Cerebellar nuclear complex (tissue), 1 donor: ENCODE measurements at places on chromosomes 2 and 18.

GRCh38 chr2:16623564-16624435 lies 41.8 kb downstream of the CYRIA start:
- no peak for DNase-seq

- no peak for DNase-seq
These were observed 87.8 kb downstream of the RRM2 start for GRCh38 chr2:10210336-10210735.

GRCh38 chr2:189536830-189537229 lies 43.8 kb downstream of the SLC40A1 start:
- DNase-seq: no peak

DNA sequence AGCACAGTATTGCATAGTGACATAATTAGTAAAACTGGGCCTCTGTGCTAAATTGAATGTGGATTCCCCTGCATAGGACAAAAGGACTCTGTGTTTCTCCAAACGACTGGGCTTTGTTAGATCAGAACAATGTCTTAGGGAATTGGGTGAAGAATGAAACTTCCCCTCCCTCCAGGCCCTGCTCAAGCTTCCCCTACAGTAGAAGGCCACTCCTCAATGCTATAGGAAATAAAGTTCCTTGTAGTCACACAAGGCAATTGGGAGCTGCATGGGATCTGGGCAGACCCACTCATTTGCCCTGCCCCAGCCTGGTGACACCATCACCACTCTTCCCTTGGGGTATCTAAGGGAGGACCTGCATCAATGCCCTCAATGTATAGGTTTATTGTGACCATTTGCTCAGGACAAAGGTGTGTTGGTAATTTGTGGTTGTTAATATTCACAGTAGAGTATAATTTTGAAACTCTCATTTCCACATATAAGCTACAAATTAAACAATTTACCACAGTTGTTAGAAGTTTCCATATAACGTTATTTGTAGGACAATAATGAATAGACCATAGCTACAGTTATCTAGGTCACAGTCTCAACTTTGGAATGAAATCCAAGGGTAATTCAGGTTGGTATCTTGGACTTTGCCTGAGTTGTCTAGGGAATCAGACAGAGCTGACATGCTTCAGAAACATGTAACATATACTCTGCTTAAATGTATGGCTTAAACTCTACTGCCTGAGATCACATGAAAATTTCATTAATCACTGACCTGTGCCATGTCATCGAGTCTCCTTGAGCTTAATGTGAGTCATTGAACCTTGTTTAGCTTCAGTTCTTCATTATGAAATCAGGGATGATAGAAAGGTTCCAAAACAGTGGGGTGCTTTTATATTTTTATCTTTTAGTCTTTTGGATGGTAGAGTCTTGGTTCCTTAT lies 64.8 kb upstream of the DARS1 start:
- no peak for DNase-seq

- DNase-seq: no peak
These were observed 683 bp upstream of the DNAJC27 start for GRCh38 chr2:24972315-24972961.

GRCh38 chr2:154699575-154699930 lies 1.1 kb downstream of the KCNJ3 start:
- DNase-seq: peak; percentile 21

DNA sequence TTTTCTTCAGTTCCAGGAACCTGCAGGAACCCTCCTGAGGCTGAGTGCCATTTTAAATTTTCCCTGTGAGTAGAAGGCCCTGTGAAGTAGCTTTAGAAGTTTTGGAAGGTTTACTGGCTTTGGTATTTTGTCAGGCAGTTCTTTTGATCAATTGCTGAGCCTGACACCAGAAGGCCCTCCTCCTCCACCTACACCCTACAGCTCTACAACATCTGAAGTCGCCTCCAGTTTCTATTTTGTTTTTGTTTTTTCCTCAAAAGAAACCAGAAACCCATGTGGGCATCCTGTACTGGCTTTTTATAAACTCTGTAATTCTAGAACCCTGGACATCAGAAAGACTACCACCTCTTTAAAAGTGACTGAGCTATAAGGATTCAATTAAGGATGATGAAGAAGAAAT lies 153.7 kb downstream of the NRXN1 start:
- no peak for DNase-seq

- no peak for DNase-seq
These were observed 467.2 kb downstream of the LRRTM4 start for GRCh38 chr2:77054938-77055337.

DNA sequence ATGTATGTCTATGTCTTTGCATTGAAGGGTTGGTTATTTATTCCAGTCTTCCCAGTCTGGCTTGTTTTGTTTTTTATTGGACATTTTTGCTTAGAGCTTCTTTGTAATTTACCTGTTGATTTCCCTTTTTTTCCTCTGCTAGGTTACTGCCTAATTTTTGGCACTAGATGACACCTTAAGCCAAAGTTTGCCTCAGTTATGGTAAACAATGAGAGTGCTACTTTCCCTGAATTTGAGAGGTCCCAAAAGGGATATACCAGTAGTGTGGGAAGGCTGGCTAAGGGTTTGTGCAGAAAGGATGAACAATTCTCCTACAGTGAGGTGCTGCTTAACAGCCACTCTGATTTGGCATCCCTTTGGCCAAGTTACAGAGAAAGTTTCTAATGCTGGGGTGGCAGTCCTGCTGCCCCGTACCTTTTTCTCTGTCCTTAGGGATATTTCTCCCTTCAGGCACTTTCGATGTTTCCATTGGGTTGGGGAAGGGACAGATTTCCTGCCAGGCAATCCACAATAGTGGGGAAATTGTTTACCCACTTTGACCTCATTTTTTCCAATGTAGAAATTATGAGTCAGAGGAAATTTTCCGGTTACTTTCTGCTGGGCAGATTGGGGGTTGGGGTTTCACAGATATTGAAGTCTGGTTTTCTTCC lies 354.9 kb downstream of the PTPRM start:
- DNase-seq: no peak

- DNase-seq: no peak
These were observed 618.3 kb upstream of the SETBP1 start for GRCh38 chr18:44062345-44062744.

- no peak for DNase-seq
These were observed 37.3 kb downstream of the DIPK1C start for GRCh38 chr18:74419761-74420160.

- no peak for DNase-seq
These were observed 28.2 kb downstream of the SOX11 start for GRCh38 chr2:5720426-5720825.

DNA sequence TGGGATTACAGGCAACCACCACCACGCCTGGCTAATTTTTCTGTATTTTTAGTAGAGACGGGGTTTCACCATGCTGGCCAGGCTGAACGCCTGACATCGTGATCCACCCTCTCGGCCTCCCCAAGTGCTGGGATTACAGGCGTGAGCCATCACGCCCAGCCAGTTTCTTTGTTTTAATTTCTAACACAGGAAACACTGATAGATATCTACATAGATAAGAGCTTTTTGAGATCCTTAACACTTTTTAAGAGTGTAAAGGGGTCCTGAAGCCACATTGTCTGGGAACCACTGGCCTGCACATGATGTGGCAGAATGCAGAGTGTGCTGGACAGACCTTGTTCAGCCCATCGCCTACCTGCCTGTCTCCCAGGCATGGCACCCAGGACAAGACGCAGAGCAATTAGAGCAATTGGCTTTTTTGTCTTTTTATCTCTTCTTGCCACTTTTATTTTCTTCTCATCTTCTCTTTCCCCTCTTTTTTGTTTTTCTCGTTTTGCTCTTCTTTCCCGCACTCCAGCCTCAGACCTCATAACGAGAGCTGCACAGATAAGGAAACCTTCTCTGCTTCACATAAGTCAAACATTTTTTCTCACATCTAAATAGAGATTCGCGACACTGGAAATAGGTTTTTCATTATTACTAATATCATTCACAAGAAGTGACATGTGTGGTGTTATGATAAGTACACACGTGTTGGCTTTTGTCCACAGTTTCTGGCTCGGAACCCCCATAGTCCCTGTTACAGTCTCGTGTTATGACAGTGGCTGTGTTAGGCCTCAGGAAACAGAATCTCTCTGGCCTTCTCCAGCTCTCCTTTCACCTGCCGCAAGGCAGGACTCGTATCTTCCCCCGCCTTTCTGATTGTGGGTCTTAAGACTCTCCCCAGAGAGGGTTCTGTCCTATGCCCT lies 25.2 kb upstream of the GPR55 start:
- DNase-seq: no peak

DNA sequence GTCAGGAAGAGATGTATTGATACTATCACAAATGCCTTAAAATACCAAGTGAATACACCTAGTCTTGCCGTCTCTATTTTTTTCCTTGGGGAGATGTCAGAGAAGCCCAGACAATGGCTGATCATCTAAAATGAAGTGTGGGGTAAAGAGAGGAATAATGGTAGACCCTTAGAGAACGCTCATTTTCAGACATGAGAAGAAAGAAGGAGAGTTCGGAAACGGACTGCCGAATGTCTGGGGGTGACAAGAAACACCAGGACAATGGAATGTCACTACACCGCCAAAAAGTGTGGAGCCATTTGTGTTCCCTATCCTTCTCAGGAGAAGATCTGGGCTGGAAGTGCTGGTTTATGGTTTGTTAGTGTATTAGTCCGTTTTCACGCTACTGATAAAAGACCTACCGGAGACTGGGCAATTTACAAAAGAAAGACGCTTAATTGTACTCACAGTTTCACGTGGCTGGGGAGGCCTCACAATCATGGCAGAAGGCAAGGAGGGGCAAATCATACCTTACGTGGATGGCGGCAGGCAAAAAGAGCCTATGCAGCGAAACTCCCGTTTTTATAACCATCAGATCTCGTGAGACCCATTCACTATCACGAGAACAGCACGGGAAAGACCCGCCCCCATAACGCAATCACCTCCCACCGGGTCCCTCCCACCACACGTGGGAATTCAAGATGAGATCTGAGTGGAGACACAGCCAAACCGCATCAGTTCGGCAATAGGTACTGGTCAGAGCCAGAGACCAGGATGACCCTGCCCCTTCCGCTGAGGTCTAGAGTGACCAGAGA lies 743.7 kb downstream of the GALR1 start:
- no peak for DNase-seq

GRCh38 chr18:49444581-49444980 lies 15.9 kb downstream of the DYM start:
- no peak for DNase-seq

DNA sequence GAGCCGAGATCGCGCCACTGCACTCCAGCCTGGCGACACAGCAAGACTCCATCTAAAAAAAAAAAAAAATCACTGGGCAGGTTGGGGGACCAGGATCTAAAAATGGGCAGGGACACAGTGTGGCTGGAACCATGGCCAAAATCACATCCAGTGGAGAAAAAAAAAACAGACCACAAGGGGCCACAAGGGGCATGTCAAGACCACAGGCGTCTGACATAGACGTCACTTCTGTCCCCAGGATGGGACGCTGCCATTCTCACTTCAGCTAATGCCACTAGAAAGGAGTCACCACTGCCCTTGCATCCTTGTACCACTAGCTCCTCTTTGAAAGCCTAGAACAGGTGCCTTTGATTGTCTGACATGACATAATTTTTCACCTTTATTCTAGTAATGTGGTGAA lies 2.5 kb upstream of the POMC start:
- DNase-seq: no peak

GRCh38 chr2:27150639-27151230 lies 1.9 kb downstream of the TCF23 start:
- no peak for DNase-seq

GRCh38 chr2:152189622-152190495 lies 14.3 kb upstream of the STAM2 start:
- DNase-seq: peak; percentile 31

GRCh38 chr2:236621786-236622185 lies 52.2 kb downstream of the ACKR3 start:
- no peak for DNase-seq

GRCh38 chr18:27789406-27789805 lies 387.5 kb downstream of the CDH2 start:
- DNase-seq: no peak

DNA sequence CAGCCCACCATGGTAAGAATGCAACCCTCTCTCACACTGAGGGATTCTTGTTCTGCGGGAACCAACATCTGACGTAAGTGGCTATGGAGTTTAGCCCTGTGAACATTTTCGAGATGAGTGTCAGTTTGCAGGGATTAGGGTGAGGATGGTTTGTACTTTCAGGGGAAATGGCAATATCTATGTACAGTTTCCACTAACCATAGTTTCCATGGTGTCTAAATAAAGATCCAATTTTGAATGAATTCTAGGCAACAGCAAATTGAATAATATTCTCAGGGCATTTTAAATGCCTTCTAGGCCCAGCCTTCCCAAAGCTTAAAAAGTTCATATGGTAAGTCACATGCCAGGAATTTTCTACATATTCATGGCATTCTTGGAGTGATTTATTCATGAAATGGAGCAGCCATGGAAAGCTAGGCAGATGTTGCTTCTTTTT lies 105.4 kb upstream of the MMADHC start:
- DNase-seq: no peak

DNA sequence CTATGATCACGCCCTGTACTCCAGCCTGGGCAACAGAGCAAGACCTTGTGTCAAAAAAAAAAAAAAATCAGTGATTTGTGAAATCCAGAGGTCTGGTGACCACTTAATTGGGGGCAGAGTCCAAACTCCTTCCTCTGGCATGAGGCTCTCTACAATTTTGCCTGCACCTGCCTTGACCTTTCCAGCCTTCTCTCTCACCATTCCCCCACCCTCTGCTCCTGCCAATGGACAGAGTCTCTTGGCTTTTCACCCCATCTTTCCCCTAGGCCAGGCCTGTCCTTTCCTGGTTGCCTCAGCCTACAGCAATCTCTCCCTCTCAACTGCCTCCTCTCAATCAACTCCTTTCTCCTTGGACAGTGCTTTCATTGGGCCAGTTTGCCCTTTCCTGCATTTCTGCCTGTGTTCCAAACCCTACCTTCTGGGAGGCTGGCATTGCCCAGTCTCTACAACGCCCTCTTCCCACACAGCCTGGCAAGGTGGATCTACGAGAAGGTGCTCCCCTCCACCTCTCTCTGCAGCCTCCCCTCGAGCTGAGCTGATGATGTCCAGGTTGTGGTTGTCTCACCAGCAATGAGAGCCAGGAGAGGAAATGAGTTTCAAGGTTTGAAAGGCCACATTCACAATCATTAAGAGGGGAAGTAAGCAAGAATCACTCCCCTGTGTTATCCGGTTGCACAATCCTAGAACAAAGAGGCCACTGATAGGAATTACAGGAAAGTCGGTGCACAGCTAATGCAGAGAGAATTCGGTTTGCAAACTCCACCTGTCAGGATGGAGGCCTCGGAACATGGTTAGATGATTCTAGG lies 39.5 kb upstream of the NPAS2 start:
- no peak for DNase-seq

- DNase-seq: no peak
These were observed 59.4 kb downstream of the HK2 start for GRCh38 chr2:74893332-74893731.

- DNase-seq: peak; percentile 53
These were observed 539.5 kb downstream of the NRXN1 start for GRCh38 chr2:50492477-50492851.

DNA sequence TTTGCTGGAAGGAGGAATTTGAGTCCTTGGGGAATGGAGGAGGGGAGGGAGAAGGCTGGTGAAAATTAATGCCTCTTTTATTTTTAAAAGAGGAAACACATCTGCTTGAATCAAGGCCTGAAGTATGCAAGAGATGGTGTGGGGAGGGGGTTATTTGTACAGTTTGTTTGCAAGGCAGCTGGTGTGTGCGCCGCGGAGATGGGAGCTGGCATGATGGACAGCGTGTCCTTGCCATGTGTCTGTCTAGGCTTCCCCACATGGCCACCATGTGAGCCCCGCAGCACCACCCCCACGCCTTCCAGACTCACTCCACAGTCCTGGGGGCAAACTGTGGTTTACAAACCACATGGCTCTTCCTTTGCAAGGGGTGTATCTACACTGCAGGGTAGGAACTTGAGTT lies 154.8 kb upstream of the APCDD1 start:
- DNase-seq: no peak
